ENCODE measurements at places on chromosomes 2 and 18.

- DNase-seq: no peak
Observed at GRCh38 chr2:241417626-241418025, 61.5 kb downstream of the FARP2 start.

GRCh38 chr2:132448771-132449170, 32.2 kb downstream of the GPR39 start:
- DNase-seq: peak; percentile 30

- no peak for DNase-seq
Observed at GRCh38 chr2:177165721-177166711, 46.6 kb upstream of the HNRNPA3 start.

DNA sequence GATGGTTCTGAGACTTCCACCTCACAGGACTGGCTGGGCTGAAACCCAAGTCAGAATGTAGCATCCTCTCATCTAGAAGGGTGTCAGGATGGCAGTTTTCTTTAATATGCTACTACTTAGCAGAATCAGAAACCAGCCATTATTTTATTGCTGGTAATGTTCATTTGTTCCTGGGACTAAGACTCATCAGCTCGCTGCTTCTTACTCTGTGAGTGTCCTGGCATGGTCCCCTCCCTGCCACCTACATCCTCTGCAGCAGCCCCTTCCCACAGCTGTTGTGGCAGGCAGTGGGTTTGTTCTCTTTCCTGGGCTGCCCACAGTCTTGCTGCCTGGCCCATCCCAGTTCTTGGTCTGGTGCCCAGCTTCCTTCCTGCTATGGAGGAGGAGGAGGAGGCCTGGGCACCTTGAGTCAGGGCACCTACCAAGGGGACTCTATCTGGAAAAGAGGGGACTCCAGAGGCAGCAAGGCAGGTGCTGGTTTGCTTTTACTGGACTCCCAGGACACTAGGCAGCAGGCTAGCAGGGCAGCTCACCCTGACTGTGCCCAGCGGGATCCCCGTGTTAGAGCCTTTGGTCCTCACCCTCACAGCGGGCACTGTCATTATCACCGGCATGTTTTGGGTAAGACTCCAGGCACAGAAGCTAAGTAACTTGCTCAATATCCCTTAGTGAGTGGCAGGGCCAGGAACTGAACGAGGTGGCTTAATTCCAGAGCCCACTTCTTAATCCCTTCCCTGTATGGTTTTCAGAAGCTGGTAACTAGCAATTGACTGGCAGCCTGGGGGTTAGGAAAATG, 62.1 kb downstream of the LRRFIP1 start:
- no peak for DNase-seq

GRCh38 chr2:127670957-127671290, 4.4 kb downstream of the LIMS2 start:
- DNase-seq: no peak

DNA sequence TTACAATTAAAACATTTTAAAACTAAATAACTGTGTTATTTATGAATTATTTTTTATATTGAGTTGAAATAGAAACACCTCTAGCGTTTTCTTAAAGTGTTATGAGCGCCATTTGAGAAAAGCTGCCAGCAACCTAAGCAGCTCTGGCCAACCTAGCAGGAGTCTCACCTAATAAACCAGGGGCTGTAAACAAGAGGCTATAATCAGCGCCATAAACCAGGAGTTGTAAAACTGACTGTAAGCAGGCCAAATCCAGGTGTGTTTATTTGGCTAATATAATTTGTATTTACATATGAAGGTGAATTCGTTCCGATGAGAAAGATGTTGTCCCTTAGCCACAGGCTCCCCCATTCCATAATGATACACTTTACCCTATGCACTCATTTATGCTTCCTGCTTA, 34.7 kb downstream of the LRRTM1 start:
- no peak for DNase-seq

GRCh38 chr2:221420245-221420644, 151.9 kb downstream of the EPHA4 start:
- no peak for DNase-seq

GRCh38 chr2:165587335-165587938, 117.9 kb downstream of the CSRNP3 start:
- no peak for DNase-seq

Data from HTR-8/SVneo (cell line).